ENCODE measurements at places on chromosomes 3 and 15.

GRCh38 chr3:153130312-153130977, 31.6 kb upstream of the RAP2B start:
- no peak for DNase-seq

- no peak for DNase-seq
These were observed 61.7 kb downstream of the B3GALNT1 start for GRCh38 chr3:161043336-161044035.

- no peak for DNase-seq
These were observed 5.0 kb downstream of the SLC22A13 start for GRCh38 chr3:38270606-38271005.

DNA sequence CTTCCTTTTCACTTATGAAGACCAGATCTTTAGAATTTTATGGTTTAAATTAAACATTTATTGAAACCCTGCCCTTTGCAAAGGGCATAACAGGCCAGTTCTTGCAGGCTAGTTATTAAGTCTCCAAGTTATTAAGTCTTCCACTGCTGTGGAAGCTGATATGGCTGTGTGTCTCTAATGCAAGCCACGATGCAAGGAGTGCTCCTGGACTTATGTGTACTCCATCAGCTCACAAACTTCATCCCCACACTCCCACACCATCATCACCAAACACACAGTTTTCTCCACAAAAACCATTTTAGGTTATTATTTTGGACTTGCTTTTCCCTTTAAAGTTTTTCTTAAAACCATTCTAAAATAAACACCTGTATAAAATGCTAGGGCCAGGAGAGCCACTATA, 62.4 kb downstream of the ZIC4 start:
- no peak for DNase-seq

- no peak for DNase-seq
These were observed 10.0 kb downstream of the IQSEC1 start for GRCh38 chr3:13063225-13063624.

DNA sequence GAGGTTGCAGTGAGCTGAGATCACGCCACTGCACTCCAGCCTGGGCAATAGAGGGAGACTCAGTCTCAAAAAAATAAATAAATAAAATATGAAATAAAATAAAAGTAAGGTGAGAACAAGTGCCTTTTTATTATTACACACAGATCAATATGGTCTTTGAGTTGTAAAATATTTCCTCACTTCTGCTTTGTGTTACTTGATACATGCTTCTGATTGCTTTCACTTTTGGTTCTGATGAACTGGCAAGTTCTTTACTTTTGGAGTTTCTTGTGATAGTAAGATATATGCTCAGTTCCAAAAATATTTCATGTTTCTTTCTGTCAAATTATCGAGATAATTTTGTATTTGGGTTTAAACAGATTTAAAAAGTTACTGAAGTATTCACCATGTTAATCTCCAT, 16.6 kb upstream of the GYG1 start:
- no peak for DNase-seq

GRCh38 chr3:117665296-117665695, 955.7 kb downstream of the TUSC7 start:
- DNase-seq, result no peak

DNA sequence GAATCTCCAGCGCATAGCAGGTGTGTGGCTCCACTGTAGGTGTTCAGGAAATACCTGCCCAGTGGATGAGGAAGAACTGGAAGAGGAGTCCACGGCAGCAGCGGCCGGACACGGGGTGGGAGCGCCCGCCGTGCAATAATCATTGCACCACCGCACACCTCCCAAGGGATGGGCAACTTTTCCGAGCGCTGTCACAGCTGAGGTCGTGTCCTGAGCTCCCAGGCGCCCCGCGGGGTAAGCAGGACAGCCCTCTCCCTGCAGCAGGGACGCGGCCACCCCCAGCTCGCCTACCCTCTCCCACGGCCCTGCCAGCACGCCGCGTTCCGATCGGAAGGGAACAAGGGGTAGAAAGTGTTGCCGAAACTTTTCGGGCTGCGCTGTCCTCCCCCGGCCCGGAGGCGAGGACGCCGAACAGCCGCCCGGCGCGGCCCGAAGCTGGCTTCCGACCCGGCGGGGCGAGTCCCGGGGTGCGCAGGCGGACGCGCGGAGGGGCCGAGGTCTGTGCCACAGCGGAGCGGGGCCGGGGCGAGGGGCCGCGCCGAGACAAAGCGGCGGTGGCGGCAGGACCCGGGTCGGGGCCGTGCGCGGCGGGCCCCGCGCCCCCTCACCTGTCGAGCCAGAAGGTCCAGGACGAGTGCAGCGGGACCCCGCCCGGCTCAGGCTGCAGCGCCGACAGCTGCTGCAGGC, 475 bp downstream of the EIF4E3 start:
- no peak for DNase-seq

- no peak for DNase-seq
These were observed 40.8 kb upstream of the ATP2B2 start for GRCh38 chr3:10546181-10546624.

- no peak for DNase-seq
These were observed 29.4 kb upstream of the TMEM45A start for GRCh38 chr3:100463002-100463401.

DNA sequence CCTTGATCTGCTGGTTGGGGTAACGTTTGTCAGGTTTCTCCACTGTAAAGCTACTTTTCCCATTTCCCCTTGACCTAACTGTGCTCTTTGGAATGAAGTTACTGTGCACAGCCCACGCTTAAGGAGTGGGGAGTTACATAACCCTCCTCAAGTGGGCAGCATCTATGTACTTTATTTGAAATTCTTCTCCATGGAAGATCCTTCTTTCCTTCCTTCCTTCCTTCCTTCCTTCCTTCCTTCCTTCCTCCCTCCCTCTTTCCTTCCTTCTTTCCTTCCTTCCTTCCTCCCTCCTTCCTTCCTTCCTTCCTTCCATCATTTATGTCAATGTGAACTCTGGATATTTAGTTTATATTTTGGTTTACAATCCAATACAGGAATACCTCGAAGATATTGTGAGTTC, 77.1 kb upstream of the TRA2B start:
- no peak for DNase-seq

GRCh38 chr15:73319460-73320245, 49.1 kb downstream of the HCN4 start:
- DNase-seq, result no peak

DNA sequence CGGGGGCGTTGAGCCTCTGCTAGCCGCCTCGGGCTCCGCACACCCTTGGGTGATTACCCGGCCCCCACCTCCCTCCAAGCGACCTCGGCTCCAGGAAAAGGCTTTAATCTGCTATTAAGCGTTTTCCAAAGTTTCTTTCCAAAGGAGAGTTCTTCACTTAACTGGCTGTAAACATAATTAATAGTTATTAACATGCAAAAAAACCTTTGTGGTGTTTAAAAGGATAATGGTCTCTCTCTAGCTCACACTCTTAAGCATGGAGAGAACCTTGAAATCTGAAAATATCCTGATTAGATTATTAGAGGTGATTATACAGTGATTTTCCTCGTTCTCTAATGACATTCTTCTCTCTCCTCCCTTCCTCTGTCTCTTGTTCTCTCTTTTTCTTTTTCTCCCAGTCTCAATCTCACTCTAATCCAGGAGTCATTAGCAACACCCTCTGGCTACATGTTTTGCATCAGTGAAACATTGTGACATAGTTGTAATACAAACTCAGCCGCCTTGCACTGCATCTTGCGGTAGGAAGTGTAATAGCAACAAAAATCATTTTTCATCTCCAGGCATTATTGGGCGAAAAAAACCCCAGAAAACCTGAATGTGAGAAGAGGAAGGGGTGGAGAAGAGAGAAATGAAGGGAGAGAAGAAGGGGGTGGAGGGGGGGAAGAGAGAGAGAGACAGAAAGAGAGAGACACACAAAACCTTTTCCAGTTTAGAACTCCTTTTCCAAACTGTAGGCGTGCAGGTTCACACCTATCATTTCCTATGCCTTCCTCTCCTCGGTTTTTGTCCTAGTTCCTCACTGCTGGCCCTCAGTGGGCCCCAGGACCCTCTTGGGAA, 24.4 kb downstream of the NR2F2 start:
- no peak for DNase-seq

DNA sequence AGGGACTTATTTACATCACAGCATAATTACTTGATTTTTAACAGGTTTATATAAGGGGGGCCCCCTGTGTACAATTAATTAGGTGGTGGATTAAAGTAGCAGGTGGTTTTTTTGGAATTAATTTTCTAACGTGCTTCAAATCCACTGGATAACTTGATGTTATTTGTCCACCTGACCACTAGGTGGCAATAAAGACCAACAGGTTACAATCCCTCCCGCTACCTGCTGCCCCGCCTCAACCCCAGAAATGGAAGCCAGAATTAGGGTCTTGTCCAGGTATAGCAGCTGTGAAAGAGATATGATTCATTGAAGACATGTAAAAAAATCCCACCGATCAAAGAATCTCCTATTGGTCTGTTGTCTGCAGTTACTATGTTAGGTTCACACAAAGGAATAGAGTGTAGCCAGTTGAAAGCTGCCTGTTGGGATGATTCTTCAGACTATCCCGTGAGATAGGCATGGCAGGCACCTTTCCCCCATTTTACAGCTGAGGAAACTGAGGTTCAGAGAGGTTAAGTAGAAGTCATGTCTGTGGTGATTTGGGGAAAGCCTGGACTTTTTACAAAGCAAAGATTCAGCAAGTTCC, 44.0 kb downstream of the MFSD1 start:
- DNase-seq, result no peak

DNA sequence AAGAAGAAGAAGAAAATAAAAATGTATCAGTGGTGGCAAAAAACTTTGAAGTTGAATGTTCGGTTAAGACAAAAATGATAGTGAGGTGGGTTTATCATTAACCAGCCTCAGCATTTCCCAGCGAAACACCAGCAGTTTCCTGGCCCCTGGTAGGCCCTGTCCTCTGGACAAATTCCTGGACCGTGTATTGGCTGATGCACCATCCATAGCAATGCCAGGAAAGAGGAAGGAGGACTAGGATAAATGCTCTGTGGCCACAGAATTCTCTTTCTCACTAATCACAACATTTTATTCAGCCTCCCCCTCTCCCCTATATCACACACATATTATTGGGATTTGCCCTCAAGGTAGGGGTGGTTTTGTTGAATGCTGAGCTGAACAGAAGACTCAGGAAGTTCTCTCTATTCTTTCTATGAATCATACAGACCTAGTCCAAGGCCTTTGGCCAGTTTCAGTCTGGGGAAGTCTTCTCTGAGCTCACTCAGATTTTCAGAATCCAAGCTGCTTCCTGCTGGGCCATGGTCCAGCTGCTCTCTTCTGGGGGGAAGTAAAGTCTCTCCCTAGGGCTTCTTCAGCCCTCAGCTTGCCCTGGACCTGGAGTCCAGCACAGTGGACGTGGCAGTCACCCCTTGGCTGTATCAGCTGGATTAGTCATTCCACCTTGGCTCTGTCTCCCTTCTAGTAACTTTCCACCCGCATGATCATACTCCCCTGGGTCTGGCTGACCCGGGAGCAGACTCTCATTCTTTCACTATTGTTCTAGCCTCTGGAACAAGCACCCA, 27.6 kb downstream of the SLC28A1 start:
- DNase-seq, result peak; percentile 69

GRCh38 chr3:177832880-177833279, 635.6 kb upstream of the TBL1XR1 start:
- DNase-seq, result no peak

- no peak for DNase-seq
These were observed 9.6 kb downstream of the CLEC3B start for GRCh38 chr3:45035441-45036301.

DNA sequence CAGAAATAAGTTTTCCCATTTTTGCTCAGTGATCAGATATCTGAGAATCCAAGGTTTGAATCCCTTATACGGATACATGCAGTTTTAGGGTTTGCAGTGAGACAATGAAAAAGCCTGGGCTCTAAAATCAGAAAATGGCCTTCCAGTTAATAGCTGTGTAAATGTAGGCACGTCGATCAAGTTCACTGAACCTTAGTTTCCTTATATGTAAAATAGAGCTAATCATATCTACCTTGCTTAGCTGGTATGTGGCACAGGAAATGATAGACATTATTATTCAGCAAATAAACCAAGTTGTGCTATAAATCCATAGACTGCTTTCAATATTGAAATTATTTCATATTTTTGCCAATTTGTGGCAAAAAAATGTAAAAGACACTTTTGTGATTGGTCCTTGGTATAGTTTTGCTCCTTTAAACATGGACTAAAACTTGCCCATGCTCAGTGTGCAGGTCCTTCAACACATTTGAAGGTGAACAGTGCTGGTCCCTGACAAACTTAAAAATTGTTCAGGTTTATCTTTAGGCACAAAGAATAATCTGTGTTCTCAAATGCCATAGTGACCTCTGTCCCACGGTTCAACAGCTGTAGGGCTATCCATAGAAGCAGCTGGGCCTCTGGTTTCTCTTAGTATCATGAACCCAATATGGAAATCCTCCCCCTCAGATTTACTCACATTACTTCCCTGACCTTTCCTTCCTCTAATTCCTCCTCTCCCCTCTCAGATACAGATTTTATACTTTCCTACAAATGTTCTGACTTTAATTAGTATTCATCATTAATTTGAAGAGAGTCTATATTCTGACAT, 51.0 kb downstream of the CCDC54 start:
- no peak for DNase-seq

DNA sequence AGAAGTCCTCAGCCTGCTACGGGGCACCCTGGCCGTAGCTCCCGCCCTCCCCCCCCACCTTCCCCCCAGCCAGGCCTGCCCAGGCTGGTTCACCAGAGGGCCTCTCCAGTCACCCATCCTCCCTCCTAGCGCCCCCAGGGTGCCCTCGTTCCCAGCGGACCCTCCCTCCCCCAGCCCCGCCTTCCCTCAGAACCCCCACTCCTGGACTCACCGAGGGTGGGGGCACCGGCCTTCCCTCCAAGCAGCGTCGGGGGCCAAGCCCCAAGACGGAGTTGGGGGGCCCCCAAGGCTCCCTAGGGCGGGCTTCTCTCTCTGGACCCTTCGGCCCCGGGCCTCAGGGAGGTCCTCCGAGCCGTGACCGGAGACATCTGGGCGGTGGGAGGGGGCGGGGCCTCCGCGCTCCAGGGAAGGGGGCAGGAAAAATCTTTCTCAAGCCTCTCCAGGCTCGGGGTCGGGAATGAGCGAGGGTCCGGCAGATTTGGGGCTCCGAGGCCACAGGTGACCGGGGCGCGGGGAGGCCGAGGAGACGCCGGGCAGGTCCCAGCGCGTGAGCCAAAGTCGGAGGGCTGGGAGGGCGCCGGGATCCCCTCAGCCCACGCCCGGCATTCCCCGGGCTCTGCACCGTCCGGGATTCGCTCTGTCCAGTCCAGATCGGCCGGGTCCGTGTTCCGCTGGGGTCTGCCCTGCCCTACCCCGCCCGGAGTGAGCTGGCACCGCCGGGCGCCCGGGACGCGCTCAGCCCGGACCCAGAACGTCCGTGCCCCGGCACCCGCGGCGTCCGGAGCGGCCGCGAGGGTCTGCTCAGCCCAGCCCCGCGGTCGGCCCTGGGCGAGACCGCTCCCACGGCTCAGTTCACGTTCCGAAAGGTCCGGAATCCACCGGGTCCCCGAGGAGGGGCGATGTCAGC, 999 bp downstream of the INSYN1 start:
- no peak for DNase-seq

DNA sequence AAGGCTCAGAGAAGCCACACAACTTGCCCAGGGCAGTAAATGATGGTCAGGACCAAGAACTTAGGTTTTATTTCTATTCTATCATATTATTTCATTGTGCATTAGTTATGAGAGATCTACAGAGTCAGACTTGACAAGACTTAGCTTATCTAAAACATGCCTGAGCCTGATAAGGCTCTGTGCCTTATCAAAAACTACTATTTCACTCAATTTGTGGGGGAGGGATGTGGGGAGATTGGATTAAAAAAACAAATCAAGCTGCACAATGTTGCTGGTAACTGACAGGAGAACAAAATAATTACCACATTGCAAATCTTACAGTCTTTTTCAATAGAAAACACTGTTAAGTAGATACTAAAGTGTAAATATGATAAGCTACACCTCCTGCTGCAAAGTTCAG, 16.0 kb downstream of the HACD2 start:
- no peak for DNase-seq

- DNase-seq, result no peak
These were observed 5.2 kb downstream of the KLHL25 start for GRCh38 chr15:85789496-85789875.
